ENCODE measurements at places on chromosomes 6 and 20. TPM values are rescaled to one million over a fixed set of nuclear protein-coding genes. Genes with fewer than 3 reads are reported as not detected.

DNA sequence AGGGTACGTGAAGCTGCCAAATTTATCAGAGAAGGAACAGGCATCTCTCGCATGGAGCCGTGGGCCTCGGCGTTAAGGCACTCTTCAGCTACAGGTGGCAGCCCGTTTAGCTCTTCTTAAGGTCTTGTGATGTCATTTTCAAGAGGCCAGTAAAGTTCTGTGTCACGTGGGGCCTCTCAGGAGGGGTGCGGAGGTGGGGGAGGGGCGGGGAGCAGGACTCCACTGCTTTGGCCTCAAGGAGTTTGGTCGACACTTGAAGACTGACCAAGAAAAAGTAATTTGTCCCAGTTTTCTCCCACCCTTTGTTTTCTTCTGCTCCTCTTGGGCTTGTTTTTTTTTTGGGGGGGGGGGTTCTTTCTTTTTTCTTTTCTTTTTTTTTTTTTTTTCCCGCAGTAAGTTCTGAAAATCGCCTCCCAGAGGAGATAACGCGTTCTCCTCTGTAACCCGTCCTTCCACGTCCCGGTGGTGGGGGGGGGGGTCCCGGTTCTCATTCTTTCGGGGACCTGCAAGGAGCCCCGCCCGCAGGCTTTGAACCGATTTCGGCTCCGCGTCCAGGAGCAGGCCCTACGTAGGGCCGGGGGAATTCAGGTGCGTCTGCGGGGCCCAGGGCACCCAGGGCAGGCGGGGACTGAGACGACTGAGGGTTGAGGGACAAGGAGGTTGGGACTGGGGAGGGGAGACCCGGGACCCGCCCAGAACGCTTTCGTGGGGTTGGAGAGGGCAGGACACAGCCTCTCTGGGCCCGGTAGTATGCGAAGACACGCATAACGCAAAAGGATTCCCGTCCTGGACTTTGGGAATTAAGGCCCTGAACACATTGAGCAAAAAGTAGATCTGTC, 26.0 kb downstream of the GPX6 start:
- DNase-seq = peak; percentile 82

DNA sequence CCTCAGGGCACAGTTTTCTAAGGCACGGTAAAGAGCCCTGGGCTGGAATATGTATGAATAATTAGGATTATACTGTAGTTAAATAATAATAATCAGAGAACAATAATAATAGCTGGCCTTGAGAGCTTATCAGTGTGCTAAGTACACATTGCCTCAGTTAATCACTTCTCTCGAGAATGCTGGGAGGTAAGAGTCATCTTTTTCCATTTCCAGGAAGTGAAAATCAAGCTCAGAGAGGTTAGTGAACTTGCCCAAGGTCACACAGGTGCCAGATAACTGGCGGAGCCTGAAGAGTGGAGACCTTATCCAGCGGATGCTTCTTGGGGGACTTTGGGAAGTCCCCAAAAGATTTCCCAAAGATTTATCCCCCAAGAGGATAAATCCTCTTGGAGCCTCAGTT, 19.4 kb upstream of the CBFA2T2 start:
- no peak for DNase-seq

DNA sequence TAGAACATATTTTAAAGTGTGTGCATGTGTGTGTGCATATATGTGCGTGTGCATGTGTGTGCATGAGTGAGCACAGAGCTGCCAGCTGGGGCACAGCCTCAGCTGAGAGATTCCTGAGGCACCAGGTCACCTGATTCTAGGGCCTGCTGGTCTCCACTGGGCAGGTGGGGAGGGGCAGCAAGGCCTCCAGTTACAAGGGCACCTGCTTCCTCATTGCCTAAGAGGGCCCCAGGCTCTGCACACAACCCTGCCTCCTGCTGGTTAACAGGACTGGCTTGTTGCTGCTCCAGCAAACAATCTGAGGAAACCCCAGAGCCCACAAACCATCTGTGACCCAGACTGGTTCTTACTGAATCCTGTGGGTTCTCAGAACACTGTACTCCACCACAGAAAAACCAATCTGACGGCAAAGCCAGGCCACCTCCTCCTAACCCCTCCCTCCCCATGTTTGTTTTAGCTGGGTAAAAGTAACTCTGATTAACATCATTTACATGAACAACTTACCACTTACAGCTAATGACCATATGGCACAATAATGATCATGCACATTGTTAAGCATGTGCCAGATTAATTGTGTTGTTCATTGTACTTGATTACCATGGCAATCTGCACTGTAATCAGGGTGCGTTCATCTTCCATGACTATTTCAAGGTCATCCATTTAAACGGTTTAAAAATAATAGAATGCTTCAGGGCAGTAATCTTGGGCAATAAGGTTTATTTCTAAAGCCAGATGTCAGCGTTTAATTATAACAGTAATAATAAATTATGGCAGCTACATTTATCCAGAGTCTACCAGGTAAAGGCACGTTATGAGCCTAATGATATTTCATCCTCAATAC, 23.1 kb upstream of the UBE2J1 start:
- no peak for DNase-seq

DNA sequence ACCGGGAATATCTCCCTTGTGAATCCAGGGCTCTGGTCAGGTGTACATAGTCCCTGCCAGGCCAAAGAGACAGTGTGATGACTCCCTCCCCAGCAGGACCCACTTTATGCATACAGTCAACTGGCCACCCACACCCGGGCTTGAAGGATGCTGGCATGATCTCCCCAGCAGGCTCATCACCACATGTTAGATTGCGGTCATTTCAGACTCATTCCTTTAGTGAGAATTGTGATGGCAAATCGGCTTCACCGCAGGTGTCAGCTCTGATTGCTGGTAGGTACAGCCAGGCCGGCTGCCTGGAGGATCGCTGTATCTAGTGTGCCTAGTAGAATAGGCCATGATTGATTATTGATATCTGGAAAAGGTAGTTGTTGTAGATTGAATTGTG, 24.5 kb downstream of the CD83 start:
- no peak for DNase-seq

- DNase-seq = no peak
These were observed 13.7 kb upstream of the SCRT2 start for GRCh38 chr20:689348-689747.

DNA sequence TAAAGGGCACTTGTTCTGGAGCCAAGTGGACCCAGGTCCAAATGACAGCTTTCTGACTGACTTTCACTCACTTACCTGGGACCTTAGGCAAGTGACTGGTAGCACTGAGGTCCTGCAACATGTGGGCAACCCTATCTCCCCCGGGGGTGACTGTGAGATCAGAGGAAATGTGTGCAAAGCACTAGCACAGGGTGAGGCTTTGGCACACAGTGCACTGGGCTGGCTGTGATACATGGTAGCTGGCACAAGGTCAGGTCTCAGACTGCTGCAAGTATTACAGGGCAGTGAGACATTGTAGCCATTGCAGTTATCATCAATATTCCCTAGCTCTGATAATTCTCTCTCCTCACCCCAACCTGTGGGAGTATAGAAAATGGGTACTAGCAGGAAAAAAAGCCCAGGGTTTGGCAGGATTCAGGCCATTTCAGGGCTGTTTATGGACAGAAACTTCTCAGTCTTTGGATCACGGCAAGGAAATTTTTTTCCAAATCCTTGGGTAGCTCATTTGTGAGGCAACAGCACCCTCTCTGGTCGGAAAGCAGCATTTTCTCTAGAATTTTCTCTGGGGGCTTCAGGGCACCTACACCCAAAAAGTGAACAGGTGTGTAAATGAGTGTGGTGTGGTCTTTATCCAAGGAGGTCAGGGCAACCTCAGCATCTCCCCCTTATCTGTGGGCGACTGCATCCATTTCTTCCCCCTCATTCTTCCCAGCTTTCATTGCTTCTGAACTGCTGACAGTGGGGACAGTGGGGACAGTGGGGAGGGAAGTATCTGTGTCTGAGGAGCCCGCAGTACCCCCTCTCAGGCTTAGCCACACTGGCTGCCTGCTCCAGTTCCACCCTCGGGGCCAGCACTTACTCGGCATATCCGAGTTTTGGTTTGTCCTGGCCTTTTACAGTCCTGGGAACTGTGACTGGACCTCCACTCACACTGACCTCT, 148.7 kb upstream of the PHACTR3 start:
- DNase-seq = peak; percentile 91

DNA sequence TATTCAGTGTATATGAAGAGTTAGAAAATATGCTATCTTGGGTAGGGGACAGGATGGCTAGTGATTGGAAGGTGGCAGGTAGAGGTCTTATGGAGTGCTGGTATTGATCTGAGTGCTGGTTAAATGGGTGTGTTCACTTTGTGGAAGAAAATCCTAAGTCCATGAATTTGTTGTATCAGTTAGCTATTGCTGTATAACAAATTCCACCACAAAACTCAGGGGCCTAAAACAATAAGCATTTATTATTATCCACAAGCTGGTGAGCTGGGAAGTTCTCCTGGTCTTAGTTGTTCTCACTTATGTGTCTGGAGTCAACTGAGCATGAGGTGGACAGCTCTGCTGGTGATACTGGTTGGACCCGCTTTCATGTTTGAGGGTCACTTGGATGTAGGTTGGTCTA, 212.2 kb upstream of the PLCB4 start:
- DNase-seq = no peak

- DNase-seq = no peak
These were observed 81.3 kb downstream of the RPP40 start for GRCh38 chr6:4922488-4923037.

DNA sequence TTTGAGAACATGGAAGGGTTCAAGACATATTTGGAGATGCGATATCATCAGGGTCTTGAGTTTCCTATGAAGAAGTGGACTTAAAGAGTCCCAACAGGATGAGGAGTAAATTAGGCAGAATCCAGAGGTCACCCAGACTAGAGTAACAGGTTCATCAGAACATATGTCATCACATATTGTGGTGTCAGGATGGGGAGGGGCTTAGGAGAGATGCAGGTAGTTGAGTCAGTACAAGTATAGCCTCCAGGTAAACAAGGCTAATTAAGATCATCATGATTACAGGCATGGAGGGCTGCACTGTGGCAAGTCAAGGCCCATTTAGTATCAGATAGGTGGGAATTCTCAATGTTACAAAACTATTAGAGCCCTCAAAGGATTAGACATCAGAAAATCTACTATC, 90.1 kb upstream of the PAK5 start:
- DNase-seq = no peak

DNA sequence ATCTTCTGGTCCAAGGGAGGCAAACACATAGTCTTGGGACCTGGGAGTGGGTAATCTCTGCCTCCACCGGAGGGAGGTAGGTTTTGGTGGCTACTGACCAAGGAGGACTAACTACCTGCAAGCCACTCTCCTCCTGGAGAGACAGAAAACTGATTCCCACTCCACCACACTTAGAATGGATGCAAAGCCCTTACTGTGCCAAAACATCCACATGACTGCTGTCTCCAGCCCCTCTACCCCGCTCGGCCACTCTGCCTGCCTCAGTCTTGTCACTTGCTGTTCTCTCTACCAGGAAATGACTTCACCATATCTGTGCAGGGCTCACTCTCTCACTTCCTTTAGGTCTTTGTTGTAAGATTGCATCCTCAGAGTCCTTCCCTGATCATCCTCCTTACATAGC, 129.5 kb upstream of the ARG1 start:
- no peak for DNase-seq

DNA sequence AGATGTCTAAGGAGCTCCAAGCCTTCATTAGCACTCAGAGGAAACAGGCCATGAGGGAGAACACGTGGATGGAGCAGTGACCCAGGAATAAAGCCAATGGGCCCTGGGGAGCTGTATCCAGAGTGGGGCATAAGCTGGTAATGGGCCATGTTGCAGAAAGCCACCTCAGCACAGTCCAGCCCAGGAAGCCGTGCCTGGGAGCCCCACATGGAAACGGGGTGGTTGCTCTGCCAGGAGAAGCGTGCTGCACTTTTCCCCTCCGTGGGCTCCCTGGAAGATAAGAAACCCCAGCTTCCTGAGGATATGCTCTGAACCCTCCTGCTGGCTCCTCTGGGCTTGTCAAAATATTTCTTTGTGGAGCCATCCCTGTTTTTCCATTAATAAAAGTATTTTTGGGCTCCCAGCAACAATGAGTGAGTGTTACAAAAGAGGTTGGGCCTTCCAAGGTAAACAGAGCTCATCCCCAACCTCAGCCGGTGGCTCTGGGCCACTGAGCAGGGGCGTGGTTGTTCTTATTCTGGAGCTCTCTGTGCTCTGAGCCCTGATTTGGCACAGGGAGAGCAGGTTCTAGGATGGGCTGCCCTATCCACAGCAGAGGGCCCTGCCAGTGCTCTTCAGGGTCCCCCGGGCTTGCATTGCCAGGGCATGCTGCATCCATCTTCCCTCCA, 31.2 kb upstream of the NFATC2 start:
- DNase-seq = peak; percentile 64

DNA sequence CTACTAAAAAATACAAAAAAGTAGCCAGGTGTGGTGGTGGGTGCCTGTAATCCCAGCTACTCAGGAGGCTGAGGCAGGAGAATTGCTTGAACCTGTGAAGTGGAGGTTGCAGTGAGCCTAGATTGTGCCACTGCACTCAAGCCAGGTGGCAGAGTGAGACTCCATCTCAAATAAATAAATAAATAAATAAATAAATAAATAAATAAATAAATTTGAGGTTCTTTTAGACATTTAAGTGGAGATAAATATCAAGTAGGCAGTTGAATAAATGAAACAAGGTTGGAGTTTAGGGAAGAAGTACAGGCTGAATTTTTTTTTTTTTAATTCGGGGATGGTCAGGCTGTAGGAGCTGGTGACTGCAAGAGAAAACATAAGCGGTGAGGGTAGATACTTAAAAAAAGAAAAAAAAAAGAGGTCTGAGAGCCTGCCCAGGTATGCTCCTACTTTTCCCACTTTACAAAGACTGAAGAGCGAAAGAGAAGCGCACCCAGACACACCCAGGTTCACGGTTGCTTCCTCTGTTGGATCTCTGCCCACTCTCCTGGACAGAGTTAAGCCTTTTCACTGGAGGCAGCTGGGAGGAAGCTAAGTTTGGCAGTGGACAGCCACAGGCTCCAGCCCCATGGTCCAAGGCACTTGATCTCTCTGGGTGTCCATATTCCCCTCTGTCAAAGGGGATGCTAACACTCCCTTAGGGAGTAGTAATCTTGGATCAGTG, 100.9 kb upstream of the PRDM1 start:
- no peak for DNase-seq

DNA sequence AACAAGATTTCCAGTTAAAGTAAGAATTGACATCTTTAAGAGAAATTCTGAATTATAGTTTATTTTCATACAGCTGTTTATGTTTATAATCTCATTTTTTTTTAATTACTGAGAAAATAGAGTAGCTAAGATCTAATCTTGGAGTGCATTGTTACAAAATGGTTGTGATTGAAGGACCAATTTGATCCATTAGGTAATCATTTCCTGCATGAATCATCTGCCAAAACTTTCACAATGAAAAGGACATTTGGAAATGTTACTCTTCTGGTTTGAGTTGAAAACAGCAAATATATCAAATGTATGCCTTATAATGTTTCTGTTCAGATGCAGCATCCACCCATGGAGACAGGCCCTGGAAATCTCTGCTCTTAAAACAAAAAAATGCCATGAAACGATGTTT, 19.0 kb downstream of the TUBB2A start:
- no peak for DNase-seq

Gene ELOVL5
- polyA plus RNA-seq = 190 TPM

Gene ADGRF1
- polyA plus RNA-seq = 2.4 TPM

Gene KCNK16
- polyA plus RNA-seq = not detected

Gene BTN1A1
- 0.30 TPM for polyA plus RNA-seq

Gene SLC13A3
- polyA plus RNA-seq = 9.1 TPM

Measured in testis (tissue), 5 donors.